ENCODE measurements at places on chromosomes 3 and 15. TPM values are rescaled to one million over a fixed set of nuclear protein-coding genes. Genes with fewer than 3 reads are reported as not detected.

TRPM1 gene
- polyA plus RNA-seq: 0.09 TPM

- no peak for DNase-seq
These were observed 36.8 kb upstream of the POLG start for GRCh38 chr15:89371228-89372044.

- no peak for DNase-seq
These were observed 47.0 kb downstream of the PSMD6 start for GRCh38 chr3:63976161-63976871.

- no peak for DNase-seq
These were observed 433.3 kb downstream of the FOXP1 start for GRCh38 chr3:71149959-71150954.

GRCh38 chr3:117603097-117603496 is 893.5 kb downstream of the TUSC7 start:
- no peak for DNase-seq

- no peak for DNase-seq
These were observed 8.9 kb upstream of the ROPN1B start for GRCh38 chr3:125960066-125960424.
